T-helper 2 cell (primary cell): ENCODE measurements at places on chromosomes 12 and 14.
A peak's percentile ranks its signal among the peaks of the same experiment; 100 is the strongest.

DNA sequence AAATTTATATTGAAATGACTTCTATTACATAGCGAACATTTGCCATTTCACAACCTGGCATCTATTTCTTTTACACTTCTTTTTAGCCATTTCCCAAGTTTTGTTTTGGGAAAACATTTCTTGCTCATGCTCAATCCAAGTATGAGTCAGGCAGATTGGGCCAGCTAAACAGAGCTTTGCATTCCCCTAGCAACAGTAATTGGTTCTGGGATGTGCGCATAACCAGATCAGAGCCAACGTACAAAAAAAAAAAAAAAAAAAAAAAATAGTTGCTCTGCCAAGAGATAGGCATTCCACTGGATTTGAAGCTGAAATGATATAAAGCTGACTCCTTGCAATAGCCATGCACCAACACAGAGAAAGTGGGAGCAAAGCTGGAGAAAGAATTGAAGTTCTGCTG is 37.5 kb downstream of the PLCZ1 start:
- no peak for DNase-seq

GRCh38 chr14:104290058-104290667 is 151.8 kb downstream of the KIF26A start:
- peak; percentile 1 for DNase-seq

DNA sequence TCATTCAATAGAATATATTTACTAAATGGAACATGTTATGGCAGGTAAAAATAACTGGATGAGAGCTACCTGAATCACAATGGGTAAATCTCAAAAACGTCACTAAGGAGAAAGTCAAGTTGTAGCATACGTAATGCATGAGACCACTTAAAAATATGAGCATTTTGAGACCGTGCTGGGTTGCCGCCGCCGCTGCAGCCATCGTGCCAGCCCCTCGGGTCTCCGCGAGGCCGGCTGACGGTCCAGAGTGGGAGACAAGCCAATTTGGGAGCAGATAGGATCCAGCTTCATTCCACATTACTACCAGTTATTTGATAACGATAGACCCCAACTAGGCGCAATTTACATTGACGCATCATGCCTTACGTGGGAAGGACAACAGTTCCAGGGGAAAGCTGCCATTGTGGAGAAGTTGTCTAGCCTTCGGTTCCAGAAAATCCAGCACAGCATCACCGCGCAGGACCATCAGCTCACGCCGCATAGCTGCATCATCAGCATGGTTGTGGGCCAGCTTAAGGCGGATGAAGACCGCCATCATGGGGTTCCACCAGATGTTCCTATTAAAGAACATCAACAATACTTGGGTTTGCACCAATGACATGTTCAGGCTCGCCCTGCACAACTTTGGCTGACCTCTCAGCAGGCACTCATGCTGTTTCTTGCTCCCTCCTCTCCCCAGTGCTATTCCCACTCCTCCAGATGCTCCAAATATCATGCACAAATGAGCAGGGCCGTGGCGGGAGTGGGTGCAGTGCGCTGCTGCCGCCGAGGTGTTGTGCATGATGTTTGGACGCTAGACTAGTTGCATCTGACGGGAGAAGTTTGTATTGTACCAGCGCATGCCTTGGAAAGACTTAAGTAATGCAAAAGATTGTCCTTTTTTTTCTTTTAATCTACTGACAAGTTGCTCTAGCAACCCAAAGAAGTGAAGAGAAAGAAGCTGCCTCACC is 6.3 kb upstream of the BRMS1L start:
- DNase-seq = no peak

GRCh38 chr12:41566703-41567102 is 378.6 kb downstream of the PDZRN4 start:
- DNase-seq = no peak

GRCh38 chr14:76866456-76866855 is 40.2 kb downstream of the LRRC74A start:
- no peak for DNase-seq
